ENCODE measurements at places on chromosomes 4 and X.

DNA sequence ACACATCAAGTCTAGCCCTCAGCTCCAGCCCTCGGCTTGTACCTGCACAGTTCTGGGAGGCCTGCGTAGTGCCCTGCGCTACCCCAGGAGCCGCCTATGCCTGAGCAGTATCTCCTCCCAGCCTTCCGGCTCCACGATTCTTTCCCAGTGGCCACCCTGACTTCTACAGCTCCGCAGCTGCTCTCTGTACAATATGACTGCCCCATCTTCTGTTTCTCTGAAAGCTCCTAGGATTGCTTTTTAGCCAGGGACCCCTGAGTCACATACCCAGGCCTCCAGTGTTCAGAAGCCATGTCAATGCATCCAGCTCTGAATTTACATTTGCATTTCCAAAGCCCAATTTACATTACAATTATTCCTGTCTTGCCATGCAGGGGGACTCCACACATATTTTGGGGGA, 135.5 kb downstream of the PJA1 start:
- DNase-seq: no peak

DNA sequence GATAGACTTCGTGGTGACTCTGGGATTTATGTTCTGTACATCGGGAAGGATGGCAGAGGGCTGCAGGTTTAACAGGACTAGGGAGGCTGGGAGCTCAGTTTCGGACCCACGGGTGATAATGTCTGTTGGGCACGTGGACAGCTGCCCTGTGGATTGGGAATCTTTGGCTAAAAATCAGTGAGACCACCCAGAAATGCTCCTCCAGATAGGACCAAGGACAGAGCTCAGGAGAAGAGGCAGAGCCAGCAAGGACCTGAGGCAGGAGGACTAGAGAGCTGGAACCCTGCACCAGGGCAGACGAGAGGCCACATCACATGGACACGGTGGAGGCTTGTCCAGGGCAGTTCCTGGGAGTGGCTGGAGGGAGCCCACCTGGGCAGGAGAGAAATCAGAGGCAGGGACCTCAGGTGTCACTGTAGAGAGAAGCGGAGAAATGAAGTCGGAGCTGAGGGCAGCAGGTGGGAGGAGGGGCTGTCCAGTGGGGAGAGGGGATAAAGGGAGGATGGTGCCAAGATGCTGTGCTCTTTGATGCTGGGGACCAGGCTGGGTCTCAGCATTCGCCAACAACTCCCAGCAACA, 79.2 kb downstream of the CPZ start:
- DNase-seq: no peak

DNA sequence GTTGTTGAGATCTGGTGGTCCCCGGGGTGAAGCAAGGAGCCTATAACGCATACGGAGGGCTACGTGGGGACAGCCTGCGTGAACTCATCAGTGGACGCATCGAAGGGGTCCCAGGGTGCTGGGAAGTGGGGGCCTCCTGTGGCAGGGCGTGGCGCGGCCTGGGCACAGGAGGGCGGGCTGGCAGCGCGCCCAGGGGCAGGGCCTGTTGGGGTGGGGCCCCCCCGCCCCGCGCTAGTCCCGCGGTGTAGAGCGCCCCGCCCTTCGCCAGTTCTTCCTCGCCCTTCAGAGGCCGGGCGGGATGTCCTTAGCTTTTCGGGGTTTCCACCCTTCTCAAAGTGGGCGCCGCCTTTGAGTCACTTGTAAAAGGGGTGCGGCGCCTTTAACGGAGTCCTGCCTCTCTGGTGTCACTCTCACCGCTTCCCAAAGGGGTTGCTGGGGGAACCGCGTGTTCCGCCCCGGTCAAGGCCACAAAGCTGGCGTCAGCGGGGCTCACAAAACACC, 632 bp downstream of the PLP2 start:
- peak; percentile 25 for DNase-seq

DNA sequence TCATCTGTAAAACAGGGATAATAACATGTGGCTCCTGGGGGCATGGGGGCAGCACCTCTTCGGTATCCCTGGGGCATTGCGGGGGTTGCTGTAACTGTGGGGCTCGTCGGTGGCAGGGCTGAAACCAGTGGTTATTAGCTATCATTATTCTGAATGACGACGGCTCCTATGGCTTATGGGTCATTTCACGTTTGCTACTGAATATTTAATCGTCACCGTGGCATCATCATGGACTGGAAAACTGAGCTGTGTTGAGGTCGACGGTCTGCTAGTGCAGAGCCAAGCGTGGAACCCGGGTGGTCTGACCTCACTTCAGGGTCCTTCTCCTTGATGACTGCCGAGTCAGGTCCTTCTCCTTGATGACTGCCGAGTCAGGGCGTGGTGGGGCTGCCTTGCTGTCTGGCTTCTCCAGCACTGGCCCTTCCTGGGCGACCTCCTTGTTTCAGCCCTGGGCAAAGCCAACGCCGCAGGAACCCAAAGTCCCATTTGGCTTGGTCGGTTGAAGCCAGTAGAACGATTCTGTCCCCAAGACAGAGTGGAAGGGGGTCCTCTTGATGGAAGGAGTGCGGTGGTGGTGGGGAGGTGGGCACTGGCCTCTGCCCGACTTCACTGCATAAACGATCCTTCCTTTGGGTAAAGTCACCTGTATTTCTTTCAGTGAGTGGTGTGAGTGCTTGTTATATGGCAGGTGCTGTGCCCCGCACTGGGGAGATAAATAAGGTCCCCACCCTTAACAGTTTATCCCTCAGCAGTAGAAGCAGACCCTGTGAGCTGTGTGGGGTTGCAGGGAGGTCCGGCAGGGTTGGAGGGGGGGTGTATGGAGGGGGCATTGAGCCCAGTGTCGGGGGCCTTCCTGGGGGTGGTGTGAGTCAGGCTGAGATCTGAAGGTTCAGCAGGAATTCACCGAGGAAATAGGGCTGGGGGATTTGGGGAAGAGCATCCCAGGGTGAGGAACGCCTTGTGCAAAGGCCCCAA, 40.8 kb downstream of the PSAPL1 start:
- DNase-seq: no peak

DNA sequence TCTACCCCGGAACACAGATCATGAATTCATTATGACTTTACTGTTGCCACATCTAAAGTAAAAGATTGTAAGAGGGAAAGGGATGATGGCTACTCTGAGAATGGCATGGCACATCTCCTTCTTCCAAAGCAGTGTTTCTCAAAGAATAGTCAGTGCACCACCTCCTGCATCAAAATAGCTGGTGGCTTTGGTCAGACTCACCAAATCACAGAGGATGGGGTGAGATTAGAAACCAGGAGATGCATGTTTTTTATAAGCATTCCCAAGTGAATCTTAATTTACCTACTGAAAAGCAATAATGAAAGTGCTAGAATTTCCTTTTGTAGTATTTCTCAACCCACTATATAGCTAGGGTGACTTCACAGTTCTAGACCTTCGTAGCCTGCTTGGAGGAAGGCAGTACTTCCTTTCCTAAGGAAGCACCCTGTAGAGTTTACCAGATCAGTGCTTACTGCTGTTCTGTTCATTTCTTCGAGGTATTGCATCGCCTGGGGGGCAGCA, 340.8 kb upstream of the KLF3 start:
- DNase-seq: no peak

DNA sequence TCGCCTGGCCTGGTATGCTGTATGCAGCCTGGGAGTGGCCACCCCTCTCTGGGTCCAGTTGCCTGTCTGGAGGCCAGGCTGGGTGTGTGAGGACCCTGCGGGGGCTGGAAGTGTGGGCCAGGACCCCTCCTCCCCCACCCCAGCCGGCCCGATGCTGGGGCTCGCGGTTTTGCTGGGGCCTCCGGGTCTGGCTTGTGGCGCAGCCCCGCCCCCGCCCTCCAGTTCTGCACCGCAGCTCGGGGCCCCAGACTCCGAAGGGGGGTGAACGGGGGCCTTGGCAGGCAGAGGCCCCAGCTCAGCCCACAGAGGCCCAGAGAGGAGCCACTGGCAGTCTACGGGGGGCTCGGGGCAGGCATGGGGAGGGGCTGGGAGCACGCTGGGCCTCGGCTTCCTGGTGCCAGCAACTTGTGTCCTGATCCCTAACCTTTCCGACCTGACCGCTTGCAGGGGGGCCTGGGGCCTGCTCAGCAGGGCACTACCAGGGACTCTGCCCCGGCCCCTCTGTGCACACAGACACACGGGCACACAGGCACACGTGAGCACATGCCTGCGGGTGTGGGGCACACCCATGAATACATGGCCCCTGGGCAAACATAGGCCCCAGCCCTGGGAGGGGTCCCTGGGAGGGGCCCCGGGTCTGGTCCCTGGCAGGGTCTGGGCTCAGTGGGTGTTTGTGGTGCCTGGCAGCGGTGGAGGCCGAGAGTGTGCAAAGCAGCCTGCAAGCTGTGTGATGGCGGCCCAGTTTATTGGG, 21.4 kb upstream of the FGFR3 start:
- DNase-seq: no peak

- no peak for DNase-seq
These were observed 97.6 kb upstream of the MAML3 start for GRCh38 chr4:140251571-140251970.

DNA sequence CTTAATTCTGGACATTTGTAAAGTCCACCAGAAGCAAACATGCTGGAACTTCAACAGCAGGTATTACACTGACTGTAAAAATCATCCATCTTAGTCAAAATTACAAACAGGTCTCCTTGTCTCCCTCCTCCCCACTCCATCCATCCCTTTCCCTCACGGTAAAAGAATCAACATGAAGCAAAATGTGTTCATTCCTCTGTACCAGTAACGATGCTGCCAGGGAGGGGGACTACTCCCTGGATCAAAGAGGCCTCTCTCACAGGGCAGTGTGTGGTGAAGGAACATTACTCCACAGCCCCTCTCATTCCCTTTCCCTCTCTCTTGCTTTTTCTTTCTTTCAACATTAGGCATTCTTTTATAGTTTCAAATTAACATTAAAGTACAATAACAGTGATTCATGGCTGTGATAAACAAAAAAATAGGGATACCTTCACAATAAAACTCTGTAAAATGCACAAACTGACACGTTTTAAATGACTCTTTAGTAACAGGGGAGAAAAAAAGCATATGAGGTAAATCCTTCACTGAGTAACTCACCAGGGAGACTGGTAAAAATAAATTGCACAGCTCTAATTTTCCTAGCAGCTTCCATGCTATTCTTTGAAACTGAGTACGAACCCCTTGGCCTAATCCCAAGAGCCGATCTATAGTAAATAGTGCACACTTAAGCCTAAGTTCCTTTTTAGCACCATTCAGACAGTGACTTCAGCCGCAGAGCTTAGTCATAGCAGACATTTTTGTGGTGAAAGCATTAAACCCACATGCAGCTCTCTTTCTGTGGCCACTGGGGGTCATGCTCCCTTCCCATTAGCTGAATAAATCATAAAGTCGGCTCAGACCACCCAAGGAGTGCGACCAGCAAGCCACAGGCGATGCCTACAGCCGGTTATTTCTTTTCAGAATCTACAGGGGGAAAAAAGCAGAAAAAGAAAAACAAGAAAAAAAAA, 215.6 kb upstream of the GYPA start:
- DNase-seq: no peak

DNA sequence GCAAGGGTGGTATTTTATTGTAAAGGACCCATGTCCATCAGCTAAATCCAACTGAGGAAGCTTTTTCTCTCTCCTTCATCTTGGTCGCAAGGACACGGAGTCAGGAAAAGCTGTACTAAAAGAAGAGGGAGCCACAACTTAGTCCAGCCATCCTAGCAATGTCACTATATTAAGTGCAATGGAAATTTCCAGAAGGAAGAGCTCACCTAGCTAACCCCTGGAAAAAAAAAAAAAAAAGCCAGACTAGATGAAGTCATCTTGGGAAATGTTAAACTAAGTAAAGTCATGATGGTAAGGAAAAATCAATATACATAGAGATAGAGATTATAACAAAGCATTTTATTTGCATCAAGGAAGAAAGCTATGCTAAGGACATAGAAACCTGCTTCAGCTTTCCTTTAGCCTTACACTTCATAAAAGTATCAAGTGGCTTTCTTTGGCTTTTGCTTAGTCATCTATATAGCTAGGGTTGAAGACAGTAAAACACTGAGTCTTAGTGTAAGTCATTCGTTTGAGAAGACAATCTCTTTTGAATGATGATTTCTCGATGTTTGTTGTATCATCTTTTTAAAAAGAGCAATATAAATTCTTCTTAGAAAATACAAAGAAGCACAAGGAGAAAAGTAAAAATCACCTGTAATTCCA, 18.6 kb upstream of the CA5B start:
- DNase-seq: no peak

DNA sequence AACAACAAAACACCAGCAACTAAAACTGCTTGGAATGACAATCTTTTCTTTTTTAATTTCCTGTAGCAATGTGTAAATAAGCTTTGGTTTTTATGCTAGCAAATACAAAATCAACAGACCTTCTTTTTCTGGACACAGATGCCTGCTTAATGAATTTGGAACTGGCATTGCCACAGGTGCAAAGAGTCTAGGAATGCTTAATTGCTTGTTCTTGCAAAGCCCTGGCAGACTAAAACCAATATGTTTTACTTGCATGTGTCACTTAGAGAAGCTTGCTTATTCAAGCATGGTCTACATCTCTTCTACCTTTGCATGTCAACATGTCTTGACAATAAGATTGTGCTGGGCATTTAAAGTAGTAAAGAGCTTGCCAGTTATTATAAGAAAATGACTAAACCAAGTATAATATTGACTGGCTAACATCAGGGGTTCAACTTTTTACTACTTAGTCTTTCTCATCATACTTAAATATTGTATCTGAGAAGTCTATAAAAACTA, 656.7 kb upstream of the NDST4 start:
- DNase-seq: no peak

- no peak for DNase-seq
These were observed 703 bp upstream of the FTSJ1 start for GRCh38 chrX:48475296-48475695.

DNA sequence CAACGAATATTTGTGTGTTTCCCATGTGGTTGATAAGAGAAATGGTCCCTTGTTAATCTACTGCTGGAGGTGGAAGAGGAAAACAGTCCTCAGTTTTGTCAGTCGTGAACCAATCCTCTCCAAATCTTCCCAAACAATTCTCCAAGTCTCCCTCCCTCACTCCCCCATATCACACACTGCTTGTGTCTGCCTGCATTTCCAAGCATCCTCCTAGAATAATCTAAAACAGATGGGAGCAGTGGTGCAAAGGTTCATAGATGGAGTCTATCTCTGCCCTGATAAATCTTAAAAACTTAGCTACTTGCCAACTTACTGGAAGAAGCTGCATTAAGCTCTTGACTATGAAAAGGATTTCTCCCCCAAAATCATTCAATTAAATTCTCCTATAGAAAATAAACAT, 43.7 kb upstream of the SH3KBP1 start:
- DNase-seq: no peak

- no peak for DNase-seq
These were observed 58.6 kb upstream of the TLL1 start for GRCh38 chr4:165814256-165815020.

GRCh38 chrX:153868576-153869472, 17.1 kb downstream of the L1CAM start:
- DNase-seq: no peak

GRCh38 chr4:153061971-153062370, 125.8 kb downstream of the FHDC1 start:
- no peak for DNase-seq

DNA sequence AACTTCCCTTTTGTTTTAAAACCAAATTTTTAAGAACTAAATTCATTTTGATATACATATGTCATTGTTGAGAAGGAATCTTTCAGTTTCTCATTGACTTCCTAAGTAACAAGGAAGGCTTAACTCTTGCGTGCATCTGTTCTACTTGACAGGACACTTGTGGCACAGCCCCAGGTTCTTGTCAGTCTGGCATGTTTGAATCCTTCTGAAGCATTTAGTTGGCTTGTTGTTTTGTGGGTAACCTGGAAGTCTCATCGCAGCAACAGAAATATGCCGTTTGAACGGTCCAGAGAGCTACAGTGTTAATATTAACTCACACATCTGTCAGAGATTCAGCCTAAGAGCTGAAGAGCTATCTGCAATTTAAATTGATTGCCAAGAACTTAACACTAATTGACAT, 76.0 kb downstream of the GLRA3 start:
- no peak for DNase-seq
